Urinary bladder (tissue), 4 donors: ENCODE measurements at places on chromosomes 12 and 14. TPM values are rescaled to one million over a fixed set of nuclear protein-coding genes. Genes with fewer than 3 reads are reported as not detected.

GYS2 gene
- total RNA-seq, result not detected

ABCD2 gene
- total RNA-seq, result 5.1 TPM

LRRK2 gene
- total RNA-seq, result 44.1 TPM

MYBPC1 gene
- 85.2 TPM for total RNA-seq

SCN8A gene
- total RNA-seq, result 2.6 TPM

TAS2R42 gene
- not detected for total RNA-seq

KCNA1 gene
- total RNA-seq, result 5.9 TPM

TUBA1C gene
- total RNA-seq, result 62.8 TPM

LBHD2 gene
- total RNA-seq, result not detected

EGLN3 gene
- 54.6 TPM for total RNA-seq

FOXA1 gene
- 14.1 TPM for total RNA-seq

ESRRB gene
- not detected for total RNA-seq

PPP2R5E gene
- total RNA-seq, result 41.7 TPM

AGAP2 gene
- total RNA-seq, result 1.4 TPM

LHX5 gene
- not detected for total RNA-seq

PGF gene
- total RNA-seq, result 7.3 TPM

IL22 gene
- not detected for total RNA-seq

KLRC2 gene
- total RNA-seq, result 0.37 TPM

USP44 gene
- 0.42 TPM for total RNA-seq

EXD2 gene
- total RNA-seq, result 18.6 TPM

SOS2 gene
- total RNA-seq, result 87.9 TPM

EML5 gene
- total RNA-seq, result 7.0 TPM

VASH1 gene
- total RNA-seq, result 17.3 TPM

FAM90A1 gene
- total RNA-seq, result not detected

UBR7 gene
- 28.2 TPM for total RNA-seq

SLC5A8 gene
- total RNA-seq, result 0.42 TPM

CELA1 gene
- not detected for total RNA-seq

TMEM253 gene
- total RNA-seq, result 0.37 TPM

LRRC10 gene
- not detected for total RNA-seq

TMPRSS12 gene
- not detected for total RNA-seq

CLEC4D gene
- 0.32 TPM for total RNA-seq

NRL gene
- 0.85 TPM for total RNA-seq

CCDC196 gene
- total RNA-seq, result not detected

SOAT2 gene
- total RNA-seq, result not detected

PPFIA2 gene
- total RNA-seq, result 14.5 TPM

OASL gene
- total RNA-seq, result 0.85 TPM

IKBIP gene
- total RNA-seq, result 58.5 TPM

CLEC2B gene
- 20.4 TPM for total RNA-seq

AQP6 gene
- total RNA-seq, result 0.26 TPM

SLC38A4 gene
- 8.8 TPM for total RNA-seq

DRAM1 gene
- 14.0 TPM for total RNA-seq

LUM gene
- 2,635 TPM for total RNA-seq

FGF6 gene
- 0.74 TPM for total RNA-seq

TXNDC16 gene
- total RNA-seq, result 19.2 TPM

DAO gene
- total RNA-seq, result not detected

FERMT2 gene
- 298 TPM for total RNA-seq

SIVA1 gene
- total RNA-seq, result 39.9 TPM
